H4 (cell line): ENCODE measurements at places on chromosomes 3 and 15. TPM values are rescaled to one million over a fixed set of nuclear protein-coding genes. Genes with fewer than 3 reads are reported as not detected.
A peak's percentile ranks its signal among the peaks of the same experiment; 100 is the strongest.

- no peak for DNase-seq
Observed at GRCh38 chr3:186757214-186757613, 26.2 kb upstream of the EIF4A2 start.

GRCh38 chr15:56805466-56806147 lies 72.3 kb upstream of the ZNF280D start:
- DNase-seq = peak; percentile 77

The PLSCR2 gene
- total RNA-seq = not detected in 2 replicates

- peak; percentile 91 for DNase-seq
Observed at GRCh38 chr15:33201491-33202231, 7.1 kb upstream of the FMN1 start.

- no peak for DNase-seq
Observed at GRCh38 chr15:71252044-71252739, 136.9 kb downstream of the THSD4 start.

DNA sequence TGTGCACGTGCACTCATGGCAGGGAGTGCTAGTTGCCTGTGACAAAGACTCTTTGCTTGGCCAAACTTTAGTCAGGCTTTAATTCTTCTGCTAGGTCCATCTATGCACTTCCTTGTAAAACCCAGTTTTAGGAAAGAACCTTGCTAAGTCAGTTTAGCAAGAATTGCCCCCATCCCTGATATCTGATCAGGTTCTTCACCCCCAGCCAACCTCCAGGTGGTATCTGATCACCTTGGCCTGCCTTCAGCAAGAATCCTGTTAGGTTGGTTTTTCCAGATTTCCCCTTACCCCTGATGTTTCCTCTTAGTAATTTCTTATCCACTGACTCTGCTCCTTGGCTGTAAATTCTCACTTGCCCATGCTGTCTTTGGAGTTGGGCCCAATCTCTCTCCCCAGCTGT lies 8.4 kb downstream of the HSPBAP1 start:
- DNase-seq = no peak

DNA sequence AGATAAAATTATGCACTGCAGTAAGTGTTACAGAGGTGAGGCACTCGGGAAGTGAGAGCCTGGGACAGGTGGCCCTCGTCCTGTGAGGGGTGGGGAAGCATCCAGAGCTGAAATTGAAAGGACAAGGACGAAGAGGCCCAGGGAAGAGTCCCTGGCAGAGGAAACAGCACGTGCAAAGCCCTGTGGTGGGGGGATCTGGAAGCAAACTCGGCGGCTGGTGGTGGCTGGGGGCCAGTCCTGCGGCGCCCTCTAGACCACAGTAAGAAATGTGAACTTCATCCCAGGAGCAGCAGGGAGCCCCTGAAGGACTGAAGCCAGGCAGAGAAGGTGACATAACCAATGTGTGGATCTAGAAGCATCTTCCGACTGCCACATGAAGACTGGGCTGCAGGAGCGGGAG lies 42.8 kb downstream of the GRIP2 start:
- DNase-seq = no peak

DNA sequence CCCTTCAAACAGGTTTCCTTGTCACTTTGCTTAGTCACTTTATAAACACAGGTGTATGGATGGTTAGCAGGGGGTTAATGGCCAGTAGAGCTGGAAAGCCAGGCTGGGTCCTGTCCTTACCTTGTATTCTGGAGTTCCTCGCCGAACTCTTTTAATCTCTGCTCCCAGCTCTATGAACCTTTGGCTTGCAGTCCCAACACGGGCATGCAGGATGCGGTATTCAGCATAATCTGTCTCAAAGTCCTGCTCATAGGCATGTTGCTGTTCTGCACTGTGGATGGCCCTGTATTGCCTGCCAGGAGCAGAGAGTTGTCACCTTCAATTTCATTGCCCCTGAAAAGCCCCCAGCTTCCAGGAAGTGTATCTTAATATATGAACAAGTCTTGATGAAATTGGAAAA lies 2.7 kb downstream of the ELL3 start:
- no peak for DNase-seq

DNA sequence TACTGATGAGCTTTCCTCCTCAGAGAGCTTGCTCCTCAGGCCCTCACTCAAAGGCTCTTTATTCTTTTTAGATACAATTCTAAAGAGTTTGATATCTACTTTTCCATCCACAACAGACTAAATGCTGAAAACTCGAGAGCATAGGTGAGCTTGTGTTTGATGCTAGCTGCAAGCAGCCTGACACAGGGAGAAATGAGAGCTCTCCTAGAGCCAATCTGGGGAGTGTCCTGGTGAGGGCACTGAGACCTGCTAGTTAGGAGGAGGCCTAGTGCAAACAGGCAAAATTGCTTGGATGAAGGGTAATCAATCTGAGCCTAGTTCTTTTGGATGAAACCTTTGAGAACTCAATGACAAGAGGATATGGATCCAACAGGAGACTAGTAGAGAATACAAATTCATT lies 300.8 kb downstream of the ZBTB20 start:
- no peak for DNase-seq

The MEX3B gene
- 2.2 and 4.3 TPM in 2 replicates for total RNA-seq

DNA sequence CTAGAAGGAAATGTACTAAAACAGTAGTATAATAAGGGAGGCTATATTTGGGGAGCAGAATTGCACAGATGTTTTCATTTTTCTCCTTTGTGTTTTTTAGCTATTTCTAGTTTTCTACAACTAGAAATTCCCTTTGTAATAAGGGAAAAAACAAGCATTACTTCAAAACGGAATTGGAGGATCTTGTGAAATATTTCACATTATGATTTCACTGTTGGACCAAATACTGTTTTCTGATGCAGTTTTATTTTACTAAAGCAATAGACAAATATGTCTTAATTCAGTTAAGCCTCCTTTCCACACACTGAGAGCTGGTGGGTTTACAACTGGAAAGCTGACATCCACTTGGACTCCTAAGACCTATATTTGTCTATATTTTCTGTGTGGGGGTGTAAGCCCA lies 7.3 kb downstream of the CCR1 start:
- DNase-seq = no peak

DNA sequence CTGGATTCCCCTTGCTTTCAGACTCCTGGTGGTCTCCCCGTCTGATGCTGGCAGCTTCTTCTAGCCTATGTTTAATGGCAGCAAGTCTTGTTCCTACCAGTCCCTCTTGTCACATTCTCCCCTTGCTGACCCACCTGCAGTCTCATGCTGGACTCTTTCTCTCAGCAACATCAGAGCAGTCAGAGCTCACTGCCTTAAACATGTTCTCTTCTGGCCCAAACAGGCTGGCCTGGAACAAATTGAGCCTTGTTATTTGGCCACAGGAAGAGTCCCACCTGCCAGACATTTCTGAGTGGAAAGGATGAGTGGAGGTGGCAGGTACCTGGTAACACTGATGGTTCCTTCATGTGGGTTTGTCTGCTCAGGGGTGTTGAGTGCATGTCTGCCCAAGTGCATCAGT lies 59.2 kb upstream of the APEH start:
- no peak for DNase-seq

The GPR15 gene
- 0.06 TPM in 1 of 2 replicates, not detected in the other for total RNA-seq

The POLQ gene
- 5.4 and 8.9 TPM in 2 replicates for total RNA-seq

- DNase-seq = no peak
Observed at GRCh38 chr15:25717457-25718168, 145.5 kb downstream of the ATP10A start.

The ATG3 gene
- 57.4 and 74.9 TPM in 2 replicates for total RNA-seq

GRCh38 chr3:65350801-65351476 lies 663.1 kb upstream of the ADAMTS9 start:
- no peak for DNase-seq

GRCh38 chr15:92418864-92419263 lies 25.2 kb downstream of the ST8SIA2 start:
- DNase-seq = no peak

GRCh38 chr3:161859865-161860450 lies 363.4 kb downstream of the OTOL1 start:
- DNase-seq = no peak

DNA sequence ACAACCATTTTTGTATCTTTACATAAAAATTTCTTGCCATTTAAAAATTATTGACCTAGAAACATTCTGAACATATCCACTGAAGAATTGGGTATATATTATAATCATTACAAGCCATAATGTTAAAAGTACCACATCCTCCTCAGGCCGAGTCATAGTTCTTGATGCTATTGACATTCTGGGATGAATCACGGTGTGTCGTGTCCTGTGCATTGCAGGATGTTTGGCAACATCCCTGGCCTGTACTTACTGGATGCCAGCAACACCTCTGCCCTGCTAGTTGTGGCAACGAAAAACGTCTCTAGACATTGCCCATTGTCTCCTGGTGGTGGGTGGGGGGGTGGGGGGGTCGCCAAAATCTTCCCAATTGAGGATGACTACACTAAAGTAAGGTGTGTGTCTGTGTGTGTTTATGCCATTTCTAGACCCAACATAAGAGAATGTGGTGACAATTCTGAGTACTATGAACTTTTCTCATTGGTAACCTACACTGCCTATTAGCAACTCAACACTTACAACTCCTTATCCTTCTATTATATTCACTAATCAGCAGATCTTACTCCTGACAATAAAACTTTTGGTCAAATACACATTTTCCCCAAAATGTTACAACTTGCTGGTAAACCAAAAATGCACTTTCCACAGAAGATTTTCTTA lies 471.6 kb downstream of the FOXP1 start:
- peak; percentile 23 for DNase-seq

The CELF6 gene
- total RNA-seq = not detected in 2 replicates

The WDR49 gene
- not detected in 2 replicates for total RNA-seq

GRCh38 chr3:152147748-152148147 lies 121.0 kb upstream of the MBNL1 start:
- no peak for DNase-seq

The SATB1 gene
- 4.8 and 5.8 TPM in 2 replicates for total RNA-seq

GRCh38 chr3:14907043-14907966 lies 40.1 kb upstream of the NR2C2 start:
- no peak for DNase-seq
